ENCODE measurements at places on chromosomes 13 and 19.

GRCh38 chr19:45419396-45419795 lies 4.3 kb downstream of the ERCC1 start:
- DNase-seq: no peak

GRCh38 chr19:45306040-45306439 lies 16.6 kb downstream of the CKM start:
- peak; percentile 68 for DNase-seq

DNA sequence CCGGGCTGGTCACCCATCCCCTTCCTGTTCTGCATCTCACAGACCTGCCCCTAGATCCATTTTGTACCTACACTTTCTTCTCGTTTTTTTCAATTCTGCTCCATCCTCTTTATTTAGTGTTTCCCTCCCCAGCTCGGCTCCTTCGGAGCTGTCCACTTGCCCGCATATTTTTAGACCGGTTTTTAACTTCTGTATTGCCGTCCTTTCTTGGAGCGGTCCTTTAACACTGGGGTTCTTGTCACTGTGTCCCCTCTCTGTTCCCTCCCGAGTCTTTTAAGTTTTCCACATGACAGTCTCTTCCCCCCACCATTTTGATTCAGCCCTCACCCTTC lies 1.7 kb downstream of the ARHGAP35 start:
- no peak for DNase-seq

GRCh38 chr19:28701491-28701890 lies 511.5 kb downstream of the UQCRFS1 start:
- DNase-seq: no peak

- DNase-seq: no peak
These were observed 5.8 kb upstream of the TLE5 start for GRCh38 chr19:3068071-3068470.

DNA sequence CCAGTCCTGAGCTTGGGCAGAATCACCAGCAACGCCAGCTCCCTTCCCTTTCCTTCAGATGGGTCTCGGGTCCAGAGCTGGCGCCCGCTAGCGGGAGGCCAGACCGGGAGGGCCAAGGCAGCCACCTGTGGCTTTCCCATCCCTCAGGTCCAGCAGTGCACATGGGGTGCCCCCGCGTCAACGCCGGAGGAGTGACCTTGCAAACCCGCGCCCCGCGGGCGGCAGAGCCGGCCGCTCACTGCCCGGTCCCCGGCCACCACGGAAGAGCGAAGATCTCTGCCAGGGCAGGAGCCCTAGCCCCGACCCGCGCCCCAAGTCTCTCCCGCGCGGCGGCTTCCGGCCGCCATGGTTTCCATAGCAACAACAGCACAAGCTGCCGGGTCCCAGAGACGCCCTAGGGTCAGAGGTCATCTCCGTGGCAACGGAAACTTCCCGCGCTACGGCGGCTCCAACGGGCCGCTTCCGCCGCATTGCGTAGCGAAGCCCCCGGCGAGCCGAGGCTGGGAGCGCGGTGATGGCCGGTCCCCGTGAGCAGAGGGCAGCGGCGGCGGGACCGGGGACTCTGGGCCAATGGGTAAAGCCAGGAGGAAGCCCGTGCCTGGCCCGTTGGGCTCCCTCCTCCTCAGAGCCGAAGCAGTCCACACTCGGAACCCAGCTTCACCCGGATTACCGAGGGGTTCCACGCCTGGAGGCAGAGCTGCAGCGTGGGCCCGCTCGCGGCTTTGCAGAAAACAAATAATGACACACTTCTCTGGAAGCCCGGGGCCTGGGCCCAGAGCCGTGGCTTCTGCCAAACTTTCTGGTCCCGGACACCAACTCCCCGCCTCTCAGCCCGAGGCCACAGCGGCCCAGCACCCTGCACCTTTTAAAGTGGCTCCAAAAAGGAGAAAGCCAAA lies 7.4 kb downstream of the FGF14 start:
- DNase-seq: peak; percentile 72

GRCh38 chr19:39515551-39516191 lies 732 bp downstream of the SELENOV start:
- no peak for DNase-seq

DNA sequence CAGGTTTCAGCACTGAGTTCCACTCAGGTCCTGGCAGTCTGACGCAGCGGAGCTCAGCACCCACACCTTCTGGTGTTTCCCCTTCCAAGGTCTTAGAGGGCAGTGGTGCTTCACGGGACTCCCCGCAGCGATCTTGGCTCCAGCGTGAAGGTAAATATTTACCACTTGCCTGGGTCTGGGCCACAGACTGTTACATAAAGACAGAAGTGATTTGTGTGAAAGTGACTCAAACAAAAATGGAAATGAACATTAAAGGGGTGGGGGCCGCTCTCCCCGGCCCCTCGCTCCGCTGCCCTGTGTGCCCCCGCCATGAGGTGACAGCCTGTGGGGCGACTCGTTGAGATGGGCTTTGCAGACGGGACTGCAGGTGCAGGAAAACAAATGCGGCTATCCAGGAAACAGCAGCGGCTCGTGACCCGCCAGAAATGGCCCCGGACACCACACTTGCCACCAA lies 55.0 kb downstream of the GGACT start:
- DNase-seq: no peak

DNA sequence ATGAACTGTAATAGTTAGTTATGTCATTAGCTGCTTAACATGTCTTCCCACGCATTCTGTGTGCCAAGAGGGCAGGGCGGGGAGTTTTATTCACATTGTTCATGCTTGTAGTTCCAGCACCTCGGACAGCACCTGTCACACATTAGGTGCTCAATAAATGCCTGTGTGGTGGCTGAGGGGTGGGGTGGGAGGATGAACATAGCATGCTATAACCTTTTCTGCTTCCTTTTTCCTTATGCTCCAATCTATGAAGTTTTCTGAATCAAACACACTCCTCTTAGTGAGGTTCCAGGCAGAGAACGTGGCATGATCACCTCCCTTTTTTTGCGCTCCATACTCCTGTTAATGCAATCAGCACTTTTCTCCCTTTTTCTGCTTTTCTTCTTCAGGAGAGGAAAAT lies 15.8 kb upstream of the PTPRS start:
- peak; percentile 30 for DNase-seq

DNA sequence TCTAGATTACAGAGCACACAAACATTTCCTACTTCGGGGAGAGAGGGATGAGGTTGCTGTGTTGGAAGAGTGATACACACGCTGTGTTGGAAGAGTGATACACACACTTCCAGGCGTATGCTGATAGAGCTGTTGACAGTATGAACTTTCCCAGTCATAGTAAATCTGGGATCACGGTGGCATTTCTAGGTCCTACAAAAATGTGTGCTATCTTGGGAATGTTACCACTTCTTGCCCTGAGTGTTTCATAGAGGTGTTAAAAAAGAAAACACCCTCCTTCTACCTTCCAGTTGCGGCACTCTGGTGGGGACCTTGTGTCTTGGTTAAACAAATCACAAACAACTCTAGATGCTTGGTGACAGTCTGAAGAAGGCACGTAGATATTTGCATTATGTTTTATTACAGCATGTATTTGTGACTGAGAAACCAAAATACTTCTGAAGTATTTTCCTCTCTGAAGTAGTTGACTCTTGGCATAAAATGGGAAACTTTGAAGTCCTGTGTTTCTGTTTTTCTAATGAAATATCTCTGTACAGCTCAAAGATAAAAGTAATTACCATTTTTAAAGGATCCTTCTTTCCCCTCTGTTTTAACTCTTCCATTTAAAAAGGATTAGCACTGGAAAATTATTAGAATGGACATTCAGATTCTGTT lies 52.5 kb downstream of the ARHGAP35 start:
- no peak for DNase-seq

GRCh38 chr13:109331898-109332297 lies 454.5 kb downstream of the IRS2 start:
- no peak for DNase-seq

- DNase-seq: peak; percentile 62
These were observed 38.6 kb downstream of the LIG4 start for GRCh38 chr13:108176685-108177274.

DNA sequence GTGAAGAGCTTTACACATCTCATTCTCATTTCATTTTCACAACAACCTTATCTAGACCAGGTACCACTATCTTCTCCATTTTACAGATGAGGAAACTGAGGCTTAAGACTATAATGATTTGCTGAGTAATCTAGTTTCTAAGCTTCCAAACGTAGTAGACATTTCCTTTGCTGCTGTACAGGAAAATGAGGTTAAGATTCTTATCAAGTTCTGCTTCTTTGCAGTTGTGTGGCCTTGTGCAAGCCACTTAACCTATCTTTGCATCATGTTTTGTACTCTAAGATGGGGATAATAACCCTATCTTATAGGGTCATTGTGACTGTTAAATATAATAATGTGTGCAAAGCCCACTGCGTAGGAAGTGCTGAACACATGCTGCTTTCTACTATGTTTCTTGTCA lies 307.9 kb downstream of the HS6ST3 start:
- no peak for DNase-seq

DNA sequence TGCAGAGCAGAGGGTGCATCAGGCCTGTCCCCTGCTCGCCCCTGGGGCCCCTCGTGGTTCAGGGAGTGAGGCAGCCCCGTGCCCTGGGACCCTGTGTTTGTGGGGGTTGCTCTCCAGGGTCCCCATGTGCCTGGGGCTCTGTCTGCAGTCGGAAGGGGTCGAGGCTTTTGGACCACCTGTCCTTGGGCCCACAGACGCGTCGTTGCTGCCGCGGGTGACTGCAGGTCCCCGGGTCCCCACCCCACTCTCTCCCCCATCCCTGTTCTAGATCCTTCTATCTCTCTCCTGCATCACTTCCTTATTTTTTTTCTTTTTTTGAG lies 1.9 kb downstream of the PCSK4 start:
- no peak for DNase-seq

DNA sequence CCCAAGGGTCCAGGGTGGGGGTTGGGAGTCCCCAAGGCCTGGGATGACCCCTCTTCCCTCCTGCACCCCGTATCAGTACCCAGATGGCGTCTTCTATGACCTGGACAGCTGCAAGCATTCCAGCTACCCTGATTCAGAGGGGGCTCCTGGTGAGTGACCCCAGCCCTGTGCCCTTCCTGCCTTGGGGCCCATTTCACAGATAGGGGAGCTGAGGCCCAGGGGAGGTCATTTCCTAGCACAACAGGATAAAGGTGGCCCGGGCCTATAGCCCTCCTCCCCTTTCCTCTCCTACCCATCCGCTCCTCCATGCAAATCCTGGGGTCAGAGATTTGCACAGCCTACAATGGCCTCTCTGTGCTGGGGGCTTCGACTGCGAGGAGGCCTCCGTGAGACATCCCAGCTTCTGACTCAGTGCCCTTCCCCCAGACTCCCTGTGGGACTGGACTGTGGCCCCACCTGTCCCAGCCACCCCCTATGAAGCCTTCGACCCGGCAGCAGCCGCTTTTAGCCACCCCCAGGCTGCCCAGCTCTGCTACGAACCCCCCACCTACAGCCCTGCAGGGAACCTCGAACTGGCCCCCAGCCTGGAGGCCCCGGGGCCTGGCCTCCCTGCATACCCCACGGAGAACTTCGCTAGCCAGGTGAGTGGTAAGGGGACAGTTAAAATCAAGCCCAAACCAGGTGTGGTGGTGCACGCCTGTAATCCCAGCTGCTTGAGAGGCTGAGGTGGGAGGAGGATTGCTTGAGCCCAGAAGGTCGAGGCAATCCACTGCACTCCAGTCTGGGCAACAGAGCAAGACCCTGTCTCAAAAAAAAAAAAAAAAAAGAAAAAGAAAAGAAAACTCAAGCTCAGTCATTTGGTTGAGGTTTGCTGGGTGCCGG lies 3.9 kb downstream of the SPIB start:
- DNase-seq: no peak

DNA sequence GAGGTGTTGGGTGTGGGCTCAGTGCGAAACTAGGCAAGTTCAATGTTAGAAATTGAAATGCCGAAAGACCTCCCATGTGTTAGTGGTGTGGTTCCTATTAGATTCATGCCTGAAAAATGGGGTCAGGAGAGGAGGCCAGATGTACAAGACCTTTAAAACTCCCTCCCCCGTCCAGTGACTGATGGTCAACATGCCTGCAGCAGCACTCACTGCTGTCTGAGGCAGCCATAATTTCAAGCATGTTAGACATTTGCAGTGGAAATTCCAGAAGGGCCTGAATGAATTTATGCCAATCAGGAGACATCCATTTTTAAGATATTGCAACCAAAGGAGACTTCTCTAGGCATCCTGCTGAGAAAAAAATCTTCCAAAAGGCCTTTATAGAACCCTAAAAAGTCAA lies 426.9 kb upstream of the NBEA start:
- DNase-seq: no peak

GRCh38 chr19:2059422-2060201 lies 8.6 kb upstream of the MKNK2 start:
- DNase-seq: peak; percentile 53

GRCh38 chr13:21458451-21458812 lies 671 bp downstream of the ZDHHC20 start:
- DNase-seq: peak; percentile 71

DNA sequence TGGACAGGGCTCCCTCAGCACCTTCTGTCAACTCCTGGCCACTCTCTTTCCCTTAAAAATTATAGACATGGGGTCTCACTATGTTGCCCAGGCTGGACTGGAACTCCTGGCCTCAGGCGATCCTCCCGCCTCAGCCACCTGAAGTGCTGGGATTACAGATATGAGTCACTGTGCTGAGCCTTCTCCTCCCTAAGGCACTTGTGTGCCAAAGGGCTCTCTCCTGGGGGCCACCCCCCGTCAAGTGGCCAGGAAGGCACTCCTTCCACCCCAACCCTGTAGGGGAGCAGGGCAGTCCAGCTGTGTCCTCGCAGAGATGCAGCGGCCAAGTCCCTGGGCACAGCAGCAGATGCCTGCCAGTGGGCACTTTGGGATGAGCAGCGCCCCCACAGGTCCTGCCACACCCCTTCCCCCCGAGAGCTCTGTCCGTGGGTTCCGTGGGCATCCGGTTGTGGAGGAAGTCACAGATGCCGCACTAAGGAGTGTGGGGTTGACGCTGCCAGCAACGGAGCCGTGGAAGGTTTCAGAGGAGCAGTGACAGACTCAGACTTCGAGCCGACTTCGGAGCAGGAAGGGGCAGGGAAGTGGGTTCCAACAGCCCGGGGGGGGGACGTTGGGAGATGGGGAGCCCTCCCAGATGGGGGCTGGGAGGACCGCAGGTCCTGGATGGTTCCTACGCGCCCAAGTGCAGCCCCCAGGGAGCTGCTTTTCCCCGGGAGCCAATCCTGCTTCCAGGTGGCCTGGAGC lies 3.3 kb upstream of the UQCR11 start:
- no peak for DNase-seq

DNA sequence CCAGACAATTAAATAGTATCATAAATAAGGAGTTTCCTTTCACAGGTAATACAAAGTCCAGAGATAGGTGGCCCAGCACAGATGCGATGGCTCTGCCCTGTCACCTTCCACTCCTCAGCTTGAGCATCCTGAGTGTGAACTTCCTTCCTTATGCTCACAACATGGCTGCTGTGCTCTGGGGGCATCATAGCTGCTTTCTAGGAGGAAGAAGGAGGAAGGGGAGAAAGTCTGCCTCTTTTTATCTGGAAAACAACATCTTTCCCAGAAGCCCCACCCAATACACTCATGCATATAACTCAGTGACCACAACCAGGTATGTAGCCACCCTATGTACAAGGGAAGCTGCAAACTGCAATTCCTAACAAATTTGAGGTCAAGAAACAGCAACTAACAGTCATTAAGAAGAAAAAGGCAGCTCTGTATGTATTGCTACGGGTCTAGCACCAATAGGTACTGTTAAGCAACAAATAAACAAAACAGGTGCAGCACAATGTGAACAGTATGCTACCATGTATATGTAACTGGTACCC lies 201.2 kb upstream of the UBL3 start:
- DNase-seq: no peak

GRCh38 chr13:46179491-46179908 lies 2.5 kb downstream of the LCP1 start:
- no peak for DNase-seq

Data from epithelial cell of esophagus (primary cell).